CD4-positive, CD25-positive, alpha-beta regulatory T cell (primary cell): ENCODE measurements at places on chromosomes 5 and 9.

DNA sequence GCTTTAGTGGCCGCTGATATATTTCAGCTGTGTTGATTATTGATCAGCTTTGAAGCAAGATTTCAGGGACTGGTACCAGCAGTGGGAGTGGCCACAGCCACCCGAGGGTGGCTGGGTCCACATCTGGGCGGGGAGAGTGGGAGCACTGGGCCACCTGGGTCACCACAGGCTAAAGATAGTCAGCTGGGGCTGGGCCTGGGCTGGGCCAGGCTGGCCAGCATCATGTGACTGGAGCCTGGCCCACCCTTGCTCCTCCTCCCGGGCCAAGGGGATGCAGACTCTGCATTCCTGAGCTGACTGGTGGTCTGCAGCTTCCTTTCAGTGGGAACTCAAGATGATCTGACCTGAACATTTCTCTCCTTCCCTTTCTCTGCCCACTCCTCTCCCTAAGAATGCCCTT is 27.1 kb downstream of the LARP1 start:
- no peak for DNase-seq

GRCh38 chr5:10254686-10255085 is 4.6 kb downstream of the CCT5 start:
- DNase-seq: no peak

DNA sequence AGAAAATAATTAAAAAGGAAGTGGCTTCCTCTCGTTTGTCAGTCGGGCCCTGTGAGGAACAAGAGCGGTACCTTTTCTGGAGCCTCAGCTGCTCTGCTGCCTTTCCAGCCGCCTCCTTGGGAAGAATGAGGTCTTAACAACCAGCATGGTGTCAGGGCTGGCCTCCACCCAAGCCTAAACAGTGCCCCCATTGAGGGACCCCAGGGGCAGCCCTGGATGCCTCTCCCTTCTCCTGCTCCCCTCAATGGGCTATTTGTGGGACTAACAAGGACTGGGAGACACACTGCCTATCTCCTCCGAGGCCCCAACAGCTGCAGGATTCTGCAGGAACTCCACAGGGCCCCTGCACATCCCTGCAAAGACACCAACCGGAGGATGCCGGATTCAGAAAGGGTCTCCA is 155.4 kb upstream of the MAP3K1 start:
- DNase-seq: no peak

- no peak for DNase-seq
These were observed 1.9 kb downstream of the CD274 start for GRCh38 chr9:5452286-5452609.

DNA sequence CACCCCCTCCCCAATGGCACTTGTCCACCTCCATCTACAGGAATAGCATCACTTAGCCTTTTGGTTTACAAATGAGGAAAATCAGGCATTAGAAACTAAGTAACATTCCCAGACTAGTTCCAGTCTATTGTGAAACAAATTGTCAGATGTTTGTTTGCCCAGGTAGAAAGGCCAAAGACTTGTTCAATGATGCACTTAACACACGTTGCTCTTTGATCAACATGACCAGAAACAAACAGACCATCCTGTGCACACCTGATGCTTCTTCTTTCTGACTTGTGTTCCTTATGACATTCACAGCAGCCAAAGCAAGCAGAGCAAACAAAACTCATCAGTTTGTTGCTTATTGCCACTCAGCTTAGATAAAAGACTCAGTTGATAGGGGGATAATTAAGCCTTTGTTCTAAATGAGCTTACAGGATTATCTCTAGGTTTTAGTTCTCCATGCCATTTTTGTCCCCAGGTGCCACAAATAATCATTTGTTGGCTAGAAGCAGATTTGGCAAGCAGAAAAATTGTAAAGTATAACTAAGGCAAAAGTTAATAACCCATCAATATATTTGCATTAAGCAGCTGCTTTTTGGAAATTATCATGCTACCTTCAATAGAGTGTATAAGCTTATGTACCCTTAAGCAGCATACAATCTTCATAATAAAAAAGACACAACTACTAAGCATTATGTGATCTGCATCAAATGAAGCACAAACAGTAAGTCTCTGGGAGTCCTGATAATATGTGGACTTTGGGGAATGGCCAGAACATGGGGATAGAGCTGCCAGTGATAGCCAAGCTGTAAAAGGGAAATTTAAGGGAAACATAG is 26.3 kb upstream of the FST start:
- DNase-seq: no peak
